ENCODE measurements at places on chromosomes 4 and X. TPM values are rescaled to one million over a fixed set of nuclear protein-coding genes. Genes with fewer than 3 reads are reported as not detected.

Gene DMRTC1
- total RNA-seq, result not detected

Gene MAGEA2
- not detected for total RNA-seq

Gene ADRA2C
- 2.2 TPM for total RNA-seq

Gene MAGEB1
- total RNA-seq, result not detected

Gene PARM1
- total RNA-seq, result 12.9 TPM

Gene SERPINA7
- not detected for total RNA-seq

Gene MTMR8
- not detected for total RNA-seq

Gene SLC25A53
- 9.8 TPM for total RNA-seq

Gene CPZ
- 1.6 TPM for total RNA-seq

Gene RAI2
- total RNA-seq, result under 0.01 TPM

Gene MEPE
- total RNA-seq, result not detected

Gene UGT2B10
- not detected for total RNA-seq

Gene STARD8
- 0.22 TPM for total RNA-seq

Gene PNMA6F
- not detected for total RNA-seq

Gene GABRG1
- not detected for total RNA-seq

Gene ARHGAP6
- total RNA-seq, result 4.4 TPM

Gene MAP3K15
- not detected for total RNA-seq

Gene CLGN
- total RNA-seq, result 2.7 TPM

Data from placental pericyte (primary cell).